ENCODE measurements at places on chromosomes 5 and 9.

DNA sequence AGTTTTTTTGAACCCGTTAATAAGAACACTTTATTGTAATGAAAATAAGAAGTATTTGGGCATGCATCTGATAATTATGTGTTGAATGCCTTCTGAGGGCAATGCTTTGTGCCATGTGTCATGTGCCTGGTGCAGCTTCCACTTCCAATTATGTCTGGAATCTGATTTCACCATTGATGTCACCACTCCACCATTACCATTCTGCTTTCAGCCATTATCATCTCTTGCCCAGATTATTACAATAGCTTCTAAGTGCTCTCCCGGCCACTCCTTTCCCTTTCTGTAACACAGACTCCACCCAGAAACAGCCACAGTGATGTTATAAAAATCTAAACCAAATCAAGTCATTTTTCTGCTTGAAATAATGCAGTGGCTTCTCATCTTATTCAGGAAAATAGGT lies 171.7 kb downstream of the C9orf152 start:
- no peak for DNase-seq

DNA sequence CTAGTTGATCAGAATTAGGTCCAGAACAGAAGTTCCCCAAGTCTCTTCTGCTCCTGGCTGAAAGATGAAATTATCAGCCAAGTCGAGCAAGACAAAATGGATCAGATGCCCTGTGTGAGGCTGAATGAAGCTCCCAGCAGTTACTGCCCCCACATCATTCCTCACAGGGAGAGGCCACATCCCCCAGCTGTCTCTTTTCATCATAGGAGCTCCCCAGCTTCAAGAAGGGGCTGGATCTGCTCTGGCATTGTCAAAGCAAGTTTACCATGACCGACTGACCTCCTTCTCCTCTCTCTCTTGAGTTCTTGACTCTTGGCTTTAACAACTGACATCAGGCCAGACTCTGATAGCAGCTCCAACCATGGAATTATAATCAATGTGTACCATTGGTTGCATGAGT lies 133.3 kb upstream of the RAD23B start:
- no peak for DNase-seq

- DNase-seq = no peak
Observed at GRCh38 chr9:89466451-89467277, 31.2 kb downstream of the SEMA4D start.

DNA sequence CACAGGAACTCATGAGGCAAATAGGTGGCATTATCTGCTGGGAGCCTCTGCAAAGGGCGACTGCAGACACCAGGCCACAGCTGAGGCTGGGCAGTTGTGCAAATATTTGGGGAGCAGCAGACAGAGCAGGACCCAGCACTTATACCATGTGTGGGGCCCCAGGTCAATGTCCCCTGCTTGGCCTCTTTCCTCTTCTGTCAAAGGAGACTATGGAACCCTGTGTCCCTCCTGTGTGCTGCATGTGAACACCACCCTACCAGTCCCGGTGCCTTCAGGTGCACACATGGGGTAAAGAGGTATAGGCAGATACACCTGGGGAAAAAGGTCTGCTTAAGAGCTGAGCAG lies 50.8 kb downstream of the ROR2 start:
- no peak for DNase-seq

- DNase-seq = no peak
Observed at GRCh38 chr5:123089914-123090660, 1.0 kb downstream of the PRDM6 start.

DNA sequence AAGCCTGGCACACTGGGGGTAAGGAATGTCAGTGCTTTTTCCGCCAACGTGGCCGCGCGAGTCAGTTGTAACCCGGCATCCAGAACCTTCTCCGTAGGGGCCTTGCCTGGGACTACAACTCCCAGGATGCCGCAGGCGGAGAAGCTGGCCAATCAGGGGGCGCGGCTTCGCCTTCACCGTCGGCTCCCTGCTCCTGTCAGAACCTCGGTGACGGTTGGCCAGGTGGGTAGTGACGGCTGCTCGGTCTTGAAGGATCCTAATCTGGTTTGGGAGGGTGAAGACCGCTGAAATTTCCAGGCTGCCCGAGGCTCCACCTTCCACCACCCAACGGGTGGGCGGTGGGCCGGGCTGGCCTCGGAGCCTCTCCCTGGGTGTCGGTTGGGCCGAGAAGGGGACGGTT lies at the start of gene C5orf58:
TSS of gene C5orf58 (plus strand) at position 200 of the 400 bp plus-strand sequence. CDS start 1,992 bp downstream, outside the sequence.
- no peak for DNase-seq

DNA sequence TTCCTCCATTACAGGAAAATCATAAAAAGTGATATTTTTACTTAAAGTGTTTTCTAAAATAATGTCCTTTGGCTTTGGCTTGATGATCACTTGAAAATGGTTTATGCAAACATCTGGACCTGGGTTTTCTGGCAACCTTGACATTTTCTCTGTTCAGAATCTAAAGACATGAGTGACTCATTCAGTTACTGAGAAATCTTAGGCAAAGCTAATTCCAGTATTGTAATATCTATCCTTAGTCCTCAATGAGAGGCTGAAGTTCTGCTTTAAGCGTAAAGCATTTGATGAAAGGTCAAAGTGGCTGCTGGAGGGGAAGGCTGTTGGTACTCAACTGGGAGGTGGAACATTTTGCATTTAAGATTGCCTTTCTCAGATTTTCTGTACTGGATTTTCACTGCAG lies 2.3 kb downstream of the MAN2A1 start:
- DNase-seq = no peak

DNA sequence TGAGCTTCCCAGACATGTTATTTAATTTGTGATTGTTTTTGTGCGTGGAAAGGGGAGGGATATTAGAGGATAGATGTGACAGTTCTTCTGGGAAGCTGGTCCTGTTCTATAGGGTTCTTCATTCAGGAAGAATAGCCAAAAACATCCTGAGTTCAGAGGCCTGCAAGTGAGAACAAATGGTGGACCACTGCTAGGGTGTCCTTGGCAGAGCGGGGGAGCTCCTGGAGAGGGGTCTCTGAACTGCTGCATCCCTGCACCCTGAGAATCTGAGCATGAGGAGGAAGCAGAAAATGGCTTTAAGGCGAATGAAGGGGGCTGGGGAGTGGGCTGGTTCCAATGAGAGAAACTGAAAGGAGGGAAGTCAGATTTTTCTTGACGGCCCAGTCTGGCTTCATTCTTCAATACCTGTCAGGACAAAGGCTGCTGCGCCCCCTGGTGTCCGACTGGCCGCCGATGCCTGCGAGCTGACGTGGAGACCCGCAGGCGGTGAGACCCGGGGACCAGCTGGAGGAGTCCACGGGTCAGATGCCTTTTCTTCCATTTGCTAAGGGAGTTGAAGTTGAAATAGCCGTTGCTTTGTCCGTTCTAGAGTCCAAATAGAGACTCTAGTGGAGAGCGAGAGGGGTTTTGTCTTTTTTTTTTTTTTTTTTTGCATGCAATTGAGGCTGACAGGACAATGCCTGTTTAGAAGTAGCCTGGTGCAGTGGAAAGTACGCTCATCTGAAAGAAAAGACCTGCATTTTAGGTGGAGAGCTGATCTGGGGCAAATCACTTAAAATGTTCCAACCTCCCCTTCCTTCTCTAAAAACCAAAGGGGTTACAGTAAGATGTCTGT lies 39.5 kb upstream of the NFIB start:
- peak; percentile 67 for DNase-seq

DNA sequence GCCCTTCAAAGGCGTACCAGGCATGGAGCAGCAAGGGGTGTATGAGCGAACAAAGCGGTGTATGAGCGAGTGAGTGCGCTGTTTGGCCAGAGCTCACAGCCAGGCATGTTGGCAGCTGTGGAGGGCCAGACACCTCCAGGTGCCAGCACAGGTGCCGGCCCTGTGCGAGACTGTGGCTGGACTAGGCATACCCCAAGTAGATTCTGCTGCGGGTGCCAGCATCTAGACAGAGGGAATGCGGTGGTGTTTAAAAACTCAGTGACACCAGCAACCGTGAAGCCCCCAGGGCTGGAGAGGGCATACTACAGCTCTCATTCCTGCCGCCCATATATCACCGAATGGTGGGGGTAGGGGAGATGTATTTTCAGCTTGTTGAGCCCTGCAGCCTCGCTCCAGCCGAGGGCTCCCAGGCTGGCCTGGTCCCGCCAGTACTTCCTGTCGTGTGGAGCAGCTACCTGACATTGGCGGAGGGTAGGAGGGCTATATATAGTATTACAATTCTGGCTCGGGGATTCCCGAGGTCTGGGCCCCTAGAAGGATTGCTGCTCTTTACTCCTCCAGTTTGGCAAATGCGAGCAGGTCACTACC lies 1829.6 kb upstream of the NUDT12 start:
- no peak for DNase-seq

GRCh38 chr5:141806626-141807025 lies 71.6 kb downstream of the PCDH1 start:
- no peak for DNase-seq

GRCh38 chr9:74576176-74576575 lies 79.0 kb downstream of the RORB start:
- no peak for DNase-seq

GRCh38 chr5:110760158-110760557 lies 21.4 kb downstream of the SLC25A46 start:
- DNase-seq = no peak

GRCh38 chr5:40676613-40677343 lies 2.9 kb upstream of the PTGER4 start:
- DNase-seq = peak; percentile 46

GRCh38 chr9:134198791-134199190 lies 34.4 kb upstream of the RNU6ATAC start:
- no peak for DNase-seq

DNA sequence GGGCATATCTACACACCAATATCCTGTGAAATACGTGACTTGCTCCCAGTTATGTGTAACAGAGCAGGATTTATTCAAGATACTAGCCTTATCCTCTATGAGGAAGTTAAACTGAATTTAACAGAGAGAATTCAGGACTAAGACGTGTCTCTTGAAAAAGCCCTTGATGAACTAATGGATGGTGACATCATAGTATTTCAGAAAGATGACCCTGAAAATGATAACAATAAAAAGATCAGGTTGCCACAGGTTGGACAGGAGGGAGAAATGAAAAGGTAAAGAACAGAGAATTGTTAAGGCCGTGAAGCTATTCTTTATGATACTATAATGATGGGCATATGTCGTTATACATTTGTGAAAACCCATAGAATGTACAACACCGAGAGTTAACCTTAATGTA lies 56.2 kb upstream of the EFNA5 start:
- DNase-seq = no peak

- no peak for DNase-seq
Observed at GRCh38 chr5:38830521-38831051, 15.2 kb upstream of the OSMR start.

GRCh38 chr5:111197523-111197922 lies 26.7 kb upstream of the CAMK4 start:
- no peak for DNase-seq

- DNase-seq = no peak
Observed at GRCh38 chr9:38227061-38227540, 158.1 kb upstream of the SHB start.

- no peak for DNase-seq
Observed at GRCh38 chr5:62576570-62577170, 1.9 kb upstream of the LRRC70 start.

DNA sequence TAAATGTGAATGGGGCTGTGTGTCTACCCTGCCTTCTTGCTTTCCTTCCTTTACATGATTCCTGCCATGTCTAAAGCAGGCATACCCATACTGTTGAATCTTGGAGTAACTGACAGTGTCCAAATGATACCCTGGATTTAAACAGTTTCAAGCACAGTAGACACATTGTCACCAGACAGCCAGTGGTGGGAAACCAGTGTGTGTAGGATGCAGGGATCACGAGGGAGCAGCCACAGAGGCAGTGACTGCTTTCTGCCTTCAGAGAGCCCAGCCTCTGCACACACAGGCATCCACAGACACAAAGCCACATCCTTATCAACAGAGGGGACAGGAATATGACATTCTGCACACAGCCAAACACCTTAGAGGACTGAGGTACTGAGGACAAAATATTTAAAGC lies 184.2 kb upstream of the TBCA start:
- DNase-seq = no peak

GRCh38 chr5:132233811-132234683 lies 6.4 kb upstream of the P4HA2 start:
- no peak for DNase-seq

GRCh38 chr5:34695275-34696027 lies 39.3 kb downstream of the RAI14 start:
- no peak for DNase-seq

GRCh38 chr5:81525690-81526089 lies 131.8 kb upstream of the ACOT12 start:
- no peak for DNase-seq

DNA sequence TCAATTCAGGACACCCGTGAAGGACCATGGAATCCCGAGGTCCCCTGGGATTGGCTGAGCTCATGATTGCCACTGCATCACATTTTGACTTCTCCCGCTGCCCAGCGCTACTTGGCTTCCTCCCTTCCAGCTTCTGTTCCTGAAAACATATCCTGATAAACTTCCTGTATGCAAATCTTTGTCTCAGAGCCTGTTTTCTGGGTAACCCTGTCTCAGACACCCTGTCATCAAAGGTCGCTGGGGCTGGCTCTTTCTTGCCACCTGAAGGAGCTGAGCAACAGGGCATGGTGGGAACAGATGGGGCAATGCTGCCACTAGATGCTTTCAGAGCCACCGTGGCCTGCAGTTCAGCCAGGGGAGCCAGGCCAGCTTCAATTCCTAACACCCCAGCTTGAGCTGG lies 154.3 kb upstream of the TBC1D2 start:
- DNase-seq = no peak

- DNase-seq = no peak
Observed at GRCh38 chr5:170388818-170389549, at the start of gene KCNMB1. Gene KCNMB1 (minus strand): TSS chr5:170389367. CDS start chr5:170385447, 3,920 bp downstream.

DNA sequence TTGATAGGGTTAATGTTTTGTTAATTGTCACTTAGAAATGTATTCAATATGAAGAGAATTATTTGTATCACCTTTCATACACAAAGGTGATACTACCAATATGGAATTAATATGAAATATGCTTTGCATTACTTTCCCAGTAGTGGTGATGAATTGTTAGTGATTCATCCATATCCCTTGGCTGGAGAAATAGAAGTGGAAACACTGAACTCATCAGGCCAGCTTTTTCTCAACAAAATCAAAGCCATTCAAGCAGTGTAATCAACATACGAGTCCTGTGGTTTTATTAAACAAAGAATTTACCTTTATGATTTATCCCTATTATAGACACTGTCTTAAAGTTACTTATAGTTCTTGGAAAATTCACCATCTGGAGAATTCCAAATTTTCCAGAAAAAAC lies 264.0 kb upstream of the MEF2C start:
- DNase-seq = no peak

DNA sequence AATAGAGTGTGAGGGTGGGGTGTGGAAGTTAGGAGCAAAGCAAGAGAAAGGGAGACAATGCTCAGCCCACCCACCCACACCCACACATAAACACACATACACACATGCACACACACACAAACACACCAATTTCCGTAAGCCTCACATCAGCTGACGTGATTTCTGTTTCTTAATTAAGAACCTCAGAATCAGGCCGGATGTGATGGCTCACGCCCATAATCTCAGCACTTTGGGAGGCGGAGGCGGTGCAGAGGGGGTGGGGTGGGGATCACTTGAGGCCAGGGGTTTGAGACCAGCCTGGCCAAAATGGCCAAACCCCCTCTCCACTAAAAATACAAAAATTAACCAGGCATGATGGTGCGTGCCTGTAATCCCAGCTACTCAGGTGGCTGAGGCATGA lies 26.4 kb upstream of the PIK3R1 start:
- DNase-seq = no peak

Measured in NCI-H1930 (cell line).